ENCODE measurements at places on chromosomes 2 and 18.

- no peak for DNase-seq
These were observed 48.9 kb downstream of the RAB31 start for GRCh38 chr18:9756933-9757470.

DNA sequence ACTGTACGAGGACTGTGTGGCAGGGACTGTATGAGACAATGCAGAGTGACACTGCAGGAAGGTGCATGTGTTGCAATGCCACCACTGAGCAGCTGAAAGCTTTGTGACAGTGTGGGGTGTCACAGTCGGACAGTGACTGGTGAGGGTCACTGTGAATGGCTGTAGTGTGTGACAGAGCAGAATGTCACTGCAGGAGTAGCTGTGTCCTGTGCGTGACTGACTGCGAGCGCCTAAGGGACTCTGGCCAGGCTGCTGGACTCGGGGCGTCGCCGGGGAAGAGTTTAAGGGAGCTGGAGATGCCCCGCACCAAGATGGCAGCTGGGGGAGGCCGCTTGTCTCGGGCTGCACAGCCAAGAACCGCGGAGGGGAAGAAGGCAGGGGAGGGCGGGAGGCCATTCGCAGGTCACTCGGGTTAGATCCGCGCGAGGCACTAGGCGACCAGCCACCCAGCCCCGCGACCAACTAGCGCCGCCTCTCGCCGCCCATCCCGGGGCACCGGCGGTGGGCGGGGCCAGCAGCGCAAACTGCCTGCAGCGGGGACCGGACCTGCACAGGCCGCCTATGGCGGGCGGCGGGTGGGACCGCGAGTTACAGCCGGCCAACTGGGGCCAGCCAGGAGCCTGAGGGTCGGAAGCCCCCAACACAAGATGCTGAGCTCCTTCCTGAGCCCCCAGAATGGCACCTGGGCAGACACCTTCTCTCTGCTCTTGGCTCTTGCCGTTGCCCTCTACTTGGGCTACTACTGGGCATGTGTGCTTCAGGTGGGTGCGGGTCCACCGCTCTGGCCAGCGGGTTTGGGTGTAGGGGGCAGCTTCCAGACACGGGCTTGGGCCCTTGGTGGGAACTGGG lies at the start of gene ABHD1:
TSS of gene ABHD1 (plus strand) at position 514 of the 849 bp plus-strand sequence. CDS start at position 648, 134 bp downstream.
- DNase-seq = peak; percentile 47

DNA sequence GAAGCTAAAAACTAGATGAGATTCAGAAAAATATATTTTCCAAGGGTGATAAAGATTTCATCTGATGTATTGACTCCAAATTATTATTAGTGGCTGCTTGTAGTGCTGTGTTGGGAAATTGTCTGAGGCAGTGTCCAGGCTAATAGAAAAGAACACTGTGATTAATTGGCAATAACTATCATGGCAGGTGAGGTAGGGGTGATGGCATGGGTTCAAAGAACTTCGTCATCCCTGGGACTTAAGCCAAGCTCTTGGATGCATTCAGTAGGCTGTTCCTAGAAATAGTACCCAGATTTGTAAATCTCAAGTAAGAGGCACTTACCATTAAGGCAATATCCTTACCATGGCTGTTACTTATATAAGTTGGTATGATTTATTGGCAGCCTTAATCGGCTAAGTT lies 13.2 kb upstream of the RAPGEF4 start:
- DNase-seq = no peak

- DNase-seq = no peak
These were observed 13.7 kb downstream of the VAPA start for GRCh38 chr18:9927392-9928063.

GRCh38 chr2:72271766-72272641 lies 124.3 kb upstream of the CYP26B1 start:
- DNase-seq = no peak

DNA sequence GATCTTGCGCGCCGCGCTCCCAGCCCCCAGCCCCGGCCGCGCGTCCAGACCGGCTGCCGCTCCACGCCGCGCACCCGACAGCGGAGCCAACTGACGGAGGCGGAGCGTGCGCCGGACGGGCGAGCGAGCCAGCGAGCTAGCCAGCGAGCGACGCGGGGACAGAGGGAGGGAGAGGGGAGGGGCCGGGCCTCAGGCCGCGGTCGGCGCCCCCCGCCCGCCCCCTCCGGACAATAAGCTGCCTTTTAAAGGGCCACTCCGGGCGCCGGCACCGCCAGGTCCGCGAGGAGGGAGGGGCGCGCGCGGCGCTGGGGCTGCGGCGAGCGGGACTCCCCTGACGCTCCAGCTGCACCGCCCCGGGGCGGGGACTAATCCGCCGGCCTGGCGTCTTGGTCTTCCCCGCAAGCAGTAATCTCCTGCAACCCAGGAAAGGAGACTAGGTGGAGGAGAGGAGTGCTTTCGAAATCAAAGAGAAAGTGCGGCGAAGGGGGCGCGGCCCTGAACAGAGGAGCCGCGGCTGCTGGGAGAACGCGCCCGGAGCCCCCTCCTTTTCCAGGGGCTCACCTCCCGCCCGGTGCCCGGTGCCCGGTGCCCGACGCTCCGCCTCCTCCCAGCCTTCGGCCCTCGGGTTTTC lies at the start of gene BIN1:
TSS of gene BIN1 (minus strand) at position 164 of the 631 bp plus-strand sequence. CDS start 211 bp downstream, outside the sequence.
- peak; percentile 93 for DNase-seq

GRCh38 chr18:26550998-26551694 lies 2.8 kb upstream of the KCTD1 start:
- DNase-seq = no peak

GRCh38 chr2:47833516-47833968 lies 50.6 kb downstream of the MSH6 start:
- DNase-seq = no peak

GRCh38 chr2:134594399-134594798 lies 124.4 kb downstream of the TMEM163 start:
- no peak for DNase-seq

GRCh38 chr2:103268841-103269498 lies 507.1 kb downstream of the TMEM182 start:
- DNase-seq = no peak

GRCh38 chr2:152510621-152511020 lies 175.6 kb downstream of the FMNL2 start:
- no peak for DNase-seq

DNA sequence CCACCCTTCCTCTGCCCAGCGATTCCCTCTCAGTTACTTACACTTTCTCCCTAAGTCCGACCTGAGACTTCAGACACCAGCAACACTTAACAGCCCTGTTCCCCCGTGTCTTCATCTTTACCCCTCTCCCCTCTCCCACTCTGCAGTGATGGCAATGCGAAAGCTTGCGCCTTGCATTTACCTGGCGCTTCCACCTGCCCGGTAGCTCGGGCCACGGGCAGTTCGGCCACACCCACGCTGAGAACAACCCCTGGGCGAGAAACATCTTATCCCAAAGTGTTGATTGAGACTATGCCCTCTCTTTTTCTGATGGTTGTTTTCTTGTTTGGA lies 558 bp downstream of the DNAJC10 start:
- DNase-seq = no peak

DNA sequence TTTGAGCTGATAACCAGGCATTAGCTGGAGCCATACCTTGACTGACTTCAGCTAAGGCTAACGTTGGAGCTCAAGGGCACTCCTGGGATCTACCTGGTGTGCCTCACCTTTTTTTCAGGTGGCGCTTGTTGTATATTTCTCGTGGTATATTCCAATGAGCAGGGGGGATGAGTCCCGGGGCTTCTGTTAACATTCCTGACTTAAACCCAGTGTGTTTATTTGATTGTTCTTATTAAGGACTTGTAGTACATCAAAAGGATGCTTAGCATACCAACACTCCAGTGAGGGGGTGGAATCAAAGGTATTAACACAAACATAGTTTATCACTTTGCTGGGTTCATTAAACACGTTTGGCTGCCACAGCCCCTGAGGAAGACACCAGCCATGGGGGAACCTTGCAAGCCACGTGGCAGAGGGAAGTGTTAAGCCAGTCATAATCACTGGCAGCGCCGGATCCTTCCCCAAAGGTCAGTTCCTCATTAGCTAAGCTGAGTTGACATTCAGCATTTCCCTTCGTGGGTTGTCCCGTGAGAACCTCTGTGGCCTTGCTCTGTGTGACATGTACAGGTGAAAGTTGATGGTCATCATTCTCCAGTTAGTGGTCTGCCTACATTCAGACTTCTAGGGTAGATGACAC lies 119.5 kb upstream of the MCFD2 start:
- DNase-seq = peak; percentile 11

DNA sequence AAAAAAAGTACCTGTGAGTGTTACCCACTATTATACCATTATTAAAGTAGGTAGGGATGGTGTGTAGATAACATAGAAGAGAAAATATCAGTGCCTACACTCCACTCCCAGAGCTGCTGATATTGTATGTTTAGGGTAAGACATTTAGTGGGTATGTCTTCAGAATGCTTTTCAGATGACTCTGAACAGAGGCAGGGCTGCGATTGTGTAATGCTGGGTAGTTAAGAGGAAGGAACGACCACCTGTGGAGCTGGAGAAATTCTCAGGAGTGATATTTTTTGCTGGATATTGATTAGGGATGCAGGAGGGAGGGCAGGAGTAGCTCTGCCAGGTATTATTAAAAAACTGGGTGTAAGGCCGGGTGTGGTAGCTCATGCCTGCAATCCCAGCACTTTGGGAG lies 2.8 kb downstream of the CNOT11 start:
- DNase-seq = no peak

DNA sequence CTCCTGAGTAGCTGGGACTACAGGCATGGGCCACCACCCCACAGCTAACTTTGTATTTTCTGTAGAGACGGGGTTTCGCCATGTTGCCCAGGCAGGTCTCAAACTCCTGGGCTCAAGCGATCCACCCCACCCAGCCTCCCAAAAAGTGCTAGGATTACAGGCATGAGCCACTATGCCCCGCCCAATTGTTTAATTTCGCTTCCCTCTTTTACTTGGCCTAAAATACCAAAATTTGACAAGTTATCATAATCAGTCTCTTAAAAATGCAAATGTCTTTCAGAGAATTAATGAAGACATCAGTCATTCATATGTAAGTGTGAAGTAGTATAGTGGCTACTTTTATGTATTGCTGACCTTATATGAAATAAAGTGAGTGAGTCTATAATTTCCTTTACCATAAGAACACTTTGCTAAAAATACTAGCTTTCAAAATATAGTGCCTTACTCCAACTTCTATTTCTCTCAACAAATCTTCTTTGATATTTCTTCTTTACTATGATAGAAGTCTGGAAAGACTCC lies 9.8 kb downstream of the FBXO11 start:
- no peak for DNase-seq

DNA sequence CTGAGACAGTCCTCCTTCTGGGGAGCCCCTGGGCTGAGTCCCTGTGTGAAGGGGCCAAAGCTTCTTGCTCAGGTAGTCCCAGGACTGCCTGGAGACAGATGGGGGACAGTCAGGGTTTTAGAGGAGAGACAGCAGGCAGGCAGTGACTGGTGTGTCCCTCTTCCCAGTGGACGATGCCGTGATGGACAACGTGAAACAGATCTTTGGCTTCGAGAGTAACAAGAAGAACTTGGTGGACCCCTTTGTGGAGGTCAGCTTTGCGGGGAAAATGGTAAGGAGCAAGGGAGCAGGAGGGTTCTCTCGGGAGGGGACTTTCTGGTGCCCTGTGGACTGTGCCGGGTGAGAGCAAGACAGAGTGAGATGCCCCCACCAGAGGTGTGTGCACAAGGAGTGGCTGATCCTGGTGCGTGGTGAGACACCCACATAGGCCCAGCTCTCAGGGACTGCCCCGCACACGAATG lies 74.8 kb downstream of the DYSF start:
- DNase-seq = no peak

DNA sequence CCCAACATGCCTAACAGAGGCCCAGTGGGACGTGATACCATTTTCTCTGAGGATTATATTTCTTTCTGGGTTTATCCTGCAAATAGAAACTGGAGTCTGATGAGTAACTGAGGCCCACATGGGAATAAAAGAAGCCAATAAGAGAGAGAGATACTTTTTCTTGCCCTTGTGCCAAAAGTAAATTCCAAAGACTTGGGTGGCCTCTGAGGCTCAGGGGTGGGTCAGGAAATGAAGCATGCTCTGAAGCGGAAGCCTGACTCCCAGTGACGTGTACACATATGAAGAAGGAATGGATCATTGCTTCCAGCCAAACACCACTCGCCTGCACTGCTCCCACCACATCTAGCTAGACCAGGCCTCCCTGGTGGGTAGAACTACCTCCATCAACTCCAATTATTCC lies 273.6 kb upstream of the NCKAP5 start:
- peak; percentile 81 for DNase-seq

DNA sequence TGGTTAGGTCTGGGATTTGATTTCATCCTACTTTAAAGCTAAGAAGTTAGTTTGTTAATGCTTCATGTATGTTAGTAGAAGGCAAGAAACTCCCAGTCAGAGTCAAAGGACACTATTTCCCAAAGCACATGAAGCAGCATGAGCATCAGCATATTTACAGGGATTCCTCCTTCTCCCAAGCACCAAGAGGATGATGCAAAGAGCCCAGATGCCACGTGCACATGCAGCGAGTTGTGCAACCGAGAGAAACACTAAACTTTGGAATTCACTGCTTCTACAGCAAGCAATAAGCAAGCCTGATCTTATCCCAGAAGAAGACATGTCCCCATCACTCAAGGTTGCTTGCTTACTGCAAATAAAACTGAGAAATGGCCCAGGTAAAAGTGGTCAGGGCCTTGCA lies 32.5 kb downstream of the CPO start:
- DNase-seq = no peak

Measured in ACHN (cell line).